T-helper 2 cell (primary cell): ENCODE measurements at places on chromosomes 1 and 21.

GRCh38 chr1:197355248-197355995, 87.4 kb downstream of the CRB1 start:
- DNase-seq, result no peak

GRCh38 chr1:150829751-150830150, 21.7 kb upstream of the CTSK start:
- DNase-seq, result no peak

GRCh38 chr1:182295697-182296096, 95.9 kb downstream of the GLUL start:
- no peak for DNase-seq

GRCh38 chr1:178566187-178566586, 53.3 kb downstream of the TEX35 start:
- DNase-seq, result no peak

- no peak for DNase-seq
Observed at GRCh38 chr1:7964476-7964875, 3.0 kb downstream of the PARK7 start.

DNA sequence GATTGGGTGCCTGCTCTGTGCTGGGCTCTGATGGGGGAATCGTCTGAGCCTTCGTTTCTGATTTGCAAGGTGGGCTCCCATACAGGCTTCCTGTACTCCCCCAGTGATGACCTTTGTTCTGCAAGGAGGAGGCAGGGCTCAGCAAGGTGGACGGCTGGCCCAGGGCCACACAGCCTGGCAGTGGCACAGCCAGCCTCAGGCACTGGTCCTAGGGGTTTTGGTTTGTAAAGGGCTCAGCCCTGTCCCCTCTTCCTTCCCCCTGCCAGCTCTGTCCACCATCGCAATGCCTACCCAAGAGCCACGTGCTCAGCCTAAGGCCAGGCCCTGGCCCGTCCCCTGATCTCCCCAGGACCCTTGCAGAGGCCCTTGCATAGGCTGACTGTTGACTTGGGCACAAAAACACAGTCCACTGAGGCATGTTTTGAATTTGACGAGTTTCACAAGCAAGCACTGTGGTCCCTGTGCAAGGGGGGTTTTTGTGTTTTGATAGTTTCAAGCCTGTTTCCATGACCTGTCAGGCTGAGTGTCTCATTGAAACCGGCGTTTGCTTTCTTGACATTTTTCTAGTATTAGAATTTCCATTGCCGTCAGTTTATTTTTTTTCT, 39.5 kb upstream of the TNFRSF1B start:
- no peak for DNase-seq

DNA sequence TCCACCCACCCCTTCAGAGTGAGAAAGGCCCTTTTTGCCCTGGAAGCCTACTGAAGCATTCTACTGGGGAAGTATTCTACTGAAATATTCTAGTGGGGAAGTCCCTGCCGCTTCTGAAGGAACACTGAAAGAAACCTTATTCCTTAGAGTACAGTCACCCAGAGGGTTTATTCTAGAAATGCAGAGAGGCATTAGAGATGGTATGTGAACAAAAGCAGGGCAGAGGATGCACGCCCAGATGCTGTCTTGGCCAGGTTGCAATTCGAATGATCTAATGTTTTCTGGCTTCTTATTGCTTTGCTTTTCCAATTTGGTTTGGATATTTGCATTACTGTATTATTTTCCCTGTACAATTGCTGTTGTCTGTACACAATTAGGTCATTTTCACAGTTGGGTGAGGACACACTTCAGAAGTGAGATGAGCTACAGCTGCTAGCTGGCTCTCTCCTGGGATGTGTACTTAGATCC, 37.1 kb downstream of the CCN1 start:
- DNase-seq, result no peak

DNA sequence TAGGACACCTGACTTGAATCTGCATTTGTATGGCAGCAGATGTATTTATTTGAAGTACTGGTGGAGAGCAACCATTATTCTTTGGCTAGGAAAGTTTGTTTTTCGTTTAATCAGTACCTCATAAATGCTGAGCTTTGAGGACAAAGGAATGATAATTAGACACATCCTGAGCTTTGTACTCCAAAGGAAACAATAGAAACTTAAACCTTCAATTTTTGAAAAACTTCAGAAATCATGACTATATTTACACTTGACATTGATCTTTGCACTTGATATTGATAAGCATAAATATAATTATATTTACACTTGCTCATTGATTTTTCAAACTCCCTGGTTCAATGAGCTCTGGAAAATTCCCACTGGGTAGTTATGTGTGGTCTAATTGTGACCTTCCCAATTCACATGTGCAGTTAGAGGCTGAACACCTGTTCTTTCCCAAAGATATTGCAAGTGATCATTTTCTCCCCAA, 10.7 kb downstream of the PATJ start:
- no peak for DNase-seq

DNA sequence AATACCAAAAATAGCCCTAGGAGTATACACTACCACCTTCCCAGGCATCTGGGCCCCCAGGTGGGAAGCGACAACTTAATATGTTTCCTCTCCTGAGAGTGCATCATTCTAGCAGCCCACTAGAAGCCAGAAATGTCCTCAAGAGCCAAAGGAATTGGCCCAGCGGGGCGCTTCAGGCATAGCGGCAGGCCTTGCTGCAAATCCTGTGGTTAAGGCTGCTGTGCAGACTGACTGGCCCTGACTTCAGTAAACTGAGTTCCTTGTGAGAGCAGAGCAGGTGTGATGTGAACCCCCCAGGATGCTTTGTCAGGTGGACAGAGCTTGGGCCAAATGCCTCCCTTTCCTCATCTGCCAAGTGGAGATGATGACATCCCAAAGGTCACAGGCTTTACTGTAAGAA, 29.7 kb upstream of the LDLRAP1 start:
- no peak for DNase-seq

GRCh38 chr21:44671911-44672310, 5.2 kb upstream of the KRTAP12-2 start:
- no peak for DNase-seq

- DNase-seq, result no peak
Observed at GRCh38 chr1:180186831-180187230, 32.2 kb downstream of the QSOX1 start.

GRCh38 chr1:34549199-34549598, 205.6 kb upstream of the GJB5 start:
- DNase-seq, result no peak

DNA sequence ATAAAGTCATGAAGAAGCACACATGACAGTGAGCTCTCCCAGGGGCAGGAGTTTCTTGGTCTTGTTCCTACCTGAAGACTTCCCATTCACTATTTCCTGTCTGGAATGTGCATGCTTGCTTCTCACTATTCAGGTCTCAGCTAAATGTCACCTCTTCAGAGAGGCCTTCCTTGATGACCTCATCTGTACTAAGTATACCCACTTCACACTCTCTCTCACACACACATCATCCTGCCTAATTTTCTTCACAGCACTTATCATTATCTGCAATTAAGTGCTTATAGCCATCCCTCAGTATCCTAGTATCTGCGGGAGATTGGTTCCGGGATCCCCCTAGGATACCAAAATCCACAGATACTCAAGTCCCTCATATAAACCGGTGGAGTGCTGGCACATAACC, 146.4 kb upstream of the IVNS1ABP start:
- no peak for DNase-seq

DNA sequence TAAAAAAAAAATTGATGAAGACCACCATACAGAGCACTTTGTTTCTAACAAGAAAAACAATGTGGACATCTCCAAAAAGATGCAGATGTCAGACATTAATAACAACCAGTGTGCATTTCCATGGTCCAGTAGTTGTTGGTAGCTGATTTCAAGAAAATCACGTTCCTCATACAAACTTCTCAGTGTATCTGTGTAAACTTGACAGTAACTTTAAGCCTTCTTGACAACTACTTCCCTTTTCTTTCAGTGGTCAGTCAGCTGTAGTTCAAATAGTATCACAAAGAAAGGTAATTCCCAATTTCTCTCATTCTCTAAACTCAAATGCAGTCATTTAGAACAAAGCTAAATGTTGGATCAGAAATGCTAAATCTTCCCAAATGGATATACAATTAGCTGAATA, 879.9 kb downstream of the AMY1C start:
- DNase-seq, result no peak

DNA sequence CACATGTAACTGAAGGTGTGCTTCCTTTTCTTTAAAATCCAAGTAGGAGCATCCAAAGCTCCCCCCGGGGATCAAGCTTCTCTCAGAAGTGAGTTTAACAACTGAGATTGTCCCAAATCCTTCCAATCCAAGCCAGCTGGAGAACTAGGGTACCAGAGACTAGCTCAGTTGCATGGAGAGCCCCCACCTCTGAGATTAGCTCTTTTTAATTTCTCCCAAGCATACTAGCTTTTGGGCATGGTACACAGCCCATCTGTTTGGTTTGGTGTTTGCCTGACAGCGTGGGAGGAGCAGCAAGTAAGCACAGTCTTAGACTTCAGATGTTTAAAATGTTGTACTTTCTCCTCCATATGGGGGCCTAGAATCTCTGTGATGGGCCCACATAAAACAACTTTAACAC, 142.8 kb downstream of the ASTN1 start:
- DNase-seq, result no peak

- no peak for DNase-seq
Observed at GRCh38 chr1:205508227-205508714, 3.8 kb downstream of the CDK18 start.

- no peak for DNase-seq
Observed at GRCh38 chr1:153583976-153584375, 18.3 kb upstream of the S100A2 start.

GRCh38 chr1:234656944-234657654, 47.1 kb upstream of the IRF2BP2 start:
- no peak for DNase-seq

DNA sequence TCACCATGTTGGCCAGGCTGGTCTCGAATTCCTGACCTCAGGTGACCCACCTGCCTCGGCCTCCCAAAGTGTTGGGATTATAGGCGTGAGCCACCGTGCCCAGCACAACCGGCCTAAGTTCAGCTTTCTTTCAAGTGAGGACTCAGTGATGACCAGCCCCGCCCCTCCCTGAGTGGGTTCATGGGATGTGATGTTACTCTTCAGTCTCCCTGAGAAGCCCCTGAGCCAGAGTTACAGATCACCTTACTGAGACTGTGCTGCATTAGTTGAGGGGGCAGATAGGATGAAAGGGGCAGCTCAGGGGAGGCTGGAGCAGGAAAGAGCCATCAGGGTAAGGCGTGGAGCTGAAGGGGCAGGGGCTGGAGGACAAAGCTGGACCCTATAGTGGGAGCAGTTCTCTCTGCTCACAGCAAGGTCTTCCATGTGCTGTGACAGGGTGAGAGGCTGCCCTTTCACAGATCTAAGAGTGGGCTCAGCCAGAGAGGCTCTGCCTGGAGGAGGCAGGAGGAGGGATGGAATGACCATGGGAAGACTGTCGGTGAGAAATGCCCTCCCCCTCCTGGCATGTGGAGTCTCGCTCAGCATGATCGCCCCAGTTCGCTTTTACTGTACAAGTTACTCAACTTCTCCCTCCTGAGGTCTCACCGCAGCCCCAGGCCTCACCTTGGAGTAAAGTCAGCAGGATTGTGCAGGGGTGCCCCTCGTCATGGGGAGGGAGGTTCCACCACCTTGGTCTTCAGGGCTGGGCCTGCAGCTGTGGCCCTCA, 13.4 kb downstream of the SH2D2A start:
- no peak for DNase-seq
